HepG2 (cell line): ENCODE measurements at places on chromosomes 5 and 9. TPM values are rescaled to one million over a fixed set of nuclear protein-coding genes. Genes with fewer than 3 reads are reported as not detected.

SLC36A3 gene
- total RNA-seq: not detected in 2 replicates

SMIM33 gene
- total RNA-seq: not detected in 2 replicates

DRD1 gene
- total RNA-seq: not detected in 2 replicates

PHYHD1 gene
- 10.6 and 12.3 TPM in 2 replicates for total RNA-seq

IL3 gene
- not detected in 2 replicates for total RNA-seq

SLC2A8 gene
- 24.0 and 48.6 TPM in 2 replicates for total RNA-seq

ADGRV1 gene
- 0.84 and 1.7 TPM in 2 replicates for total RNA-seq

PIP5K1B gene
- 15.8 and 20.9 TPM in 2 replicates for total RNA-seq

SNX30 gene
- total RNA-seq: 12.4 and 18.9 TPM in 2 replicates

NMUR2 gene
- total RNA-seq: not detected in 2 replicates

HAPLN1 gene
- not detected in 2 replicates for total RNA-seq

TLX3 gene
- not detected in 2 replicates for total RNA-seq

PCDHGB4 gene
- 1.7 and 3.3 TPM in 2 replicates for total RNA-seq

GRAMD2B gene
- total RNA-seq: 8.1 and 8.8 TPM in 2 replicates

FOXD4L3 gene
- not detected in 2 replicates for total RNA-seq

WASHC1 gene
- 6.9 and 10.9 TPM in 2 replicates for total RNA-seq

UBE2B gene
- 25.2 and 56.7 TPM in 2 replicates for total RNA-seq

C9orf50 gene
- total RNA-seq: not detected in 2 replicates

NNT gene
- 58.0 and 73.3 TPM in 2 replicates for total RNA-seq

SEMA6A gene
- 2.9 and 5.1 TPM in 2 replicates for total RNA-seq

SCGB3A2 gene
- total RNA-seq: not detected in 2 replicates

FAM114A2 gene
- 11.4 and 17.4 TPM in 2 replicates for total RNA-seq

ANXA2R gene
- 0.76 and 0.95 TPM in 2 replicates for total RNA-seq

CNTLN gene
- 5.7 and 6.4 TPM in 2 replicates for total RNA-seq

RETREG1 gene
- not detected in 2 replicates for total RNA-seq

PCDHA9 gene
- 0.03 TPM in 1 of 2 replicates, not detected in the other for total RNA-seq

CREB3 gene
- total RNA-seq: 32.2 and 34.2 TPM in 2 replicates

TAF11L10 gene
- total RNA-seq: not detected in 2 replicates

FOXI1 gene
- total RNA-seq: not detected in 2 replicates

PLAC8L1 gene
- total RNA-seq: not detected in 2 replicates

ST6GALNAC6 gene
- 16.7 and 18.5 TPM in 2 replicates for total RNA-seq

NPR3 gene
- not detected in 2 replicates for total RNA-seq

NFX1 gene
- total RNA-seq: 27.5 and 29.6 TPM in 2 replicates

PCDHGA8 gene
- 0.08 and 0.29 TPM in 2 replicates for total RNA-seq

GCNT4 gene
- 0.22 and 0.27 TPM in 2 replicates for total RNA-seq

GABRA1 gene
- not detected in 2 replicates for total RNA-seq

ENG gene
- total RNA-seq: 0.02 TPM in 1 of 2 replicates, not detected in the other

AGXT2 gene
- 0.13 TPM in 1 of 2 replicates, not detected in the other for total RNA-seq

ECSCR gene
- not detected in 2 replicates for total RNA-seq

CXCL14 gene
- not detected in 2 replicates for total RNA-seq

NFIL3 gene
- total RNA-seq: 46.6 and 64.2 TPM in 2 replicates

OLFM1 gene
- total RNA-seq: not detected in 2 replicates

SYK gene
- not detected in 2 replicates for total RNA-seq

NUTM2G gene
- total RNA-seq: not detected in 2 replicates

MEIKIN gene
- not detected in 2 replicates for total RNA-seq

NR2F1 gene
- total RNA-seq: 14.0 and 17.1 TPM in 2 replicates

ADCY2 gene
- total RNA-seq: not detected in 2 replicates

EQTN gene
- total RNA-seq: not detected in 2 replicates

TTF1 gene
- total RNA-seq: 9.8 and 11.8 TPM in 2 replicates

MAML1 gene
- total RNA-seq: 10.0 and 12.1 TPM in 2 replicates

DPYSL3 gene
- total RNA-seq: 0.15 TPM in 1 of 2 replicates, not detected in the other

FBN2 gene
- total RNA-seq: not detected in 2 replicates

SOX30 gene
- total RNA-seq: not detected in 2 replicates

TAF11L5 gene
- not detected in 2 replicates for total RNA-seq

SAPCD2 gene
- 35.9 and 42.8 TPM in 2 replicates for total RNA-seq

INIP gene
- total RNA-seq: 28.6 and 42.0 TPM in 2 replicates

FCN2 gene
- not detected in 2 replicates for total RNA-seq

ADRB2 gene
- total RNA-seq: not detected in 2 replicates

ZNF462 gene
- not detected in 2 replicates for total RNA-seq
